ENCODE measurements at places on chromosomes 12 and 14. TPM values are rescaled to one million over a fixed set of nuclear protein-coding genes. Genes with fewer than 3 reads are reported as not detected.

DNA sequence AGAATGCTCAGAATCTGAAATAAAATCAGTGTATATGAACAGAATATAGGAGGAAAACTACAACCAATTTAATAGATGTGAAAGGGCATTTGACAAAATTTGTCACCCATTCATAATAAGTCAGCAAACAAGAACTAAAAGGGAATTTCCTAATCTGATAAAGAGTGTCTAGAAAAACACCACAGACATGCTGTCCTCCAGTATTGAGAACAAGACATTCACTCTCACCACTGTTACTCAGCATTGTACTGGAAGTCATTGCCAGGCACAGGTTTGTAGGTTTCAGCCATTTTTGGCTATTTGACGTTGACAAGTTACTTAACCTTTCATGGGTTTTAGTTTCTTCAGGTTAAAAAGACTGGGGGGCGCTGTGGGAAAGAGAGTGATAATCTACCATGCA is 13.2 kb downstream of the EIF2S1 start:
- no peak for DNase-seq

GRCh38 chr12:106739318-106739717 is 35.2 kb upstream of the RIC8B start:
- DNase-seq = no peak

GRCh38 chr14:49493557-49493956 is 92.6 kb downstream of the RPS29 start:
- no peak for DNase-seq

C14orf180 gene
- 0.14 TPM for total RNA-seq

GRCh38 chr12:68203460-68203875 is 22.1 kb downstream of the IL26 start:
- DNase-seq = no peak

- peak; percentile 62 for DNase-seq
Measured at GRCh38 chr12:53064613-53065436, 14.4 kb downstream of the SPRYD3 start.

SYCP3 gene
- total RNA-seq = 0.64 TPM

DNA sequence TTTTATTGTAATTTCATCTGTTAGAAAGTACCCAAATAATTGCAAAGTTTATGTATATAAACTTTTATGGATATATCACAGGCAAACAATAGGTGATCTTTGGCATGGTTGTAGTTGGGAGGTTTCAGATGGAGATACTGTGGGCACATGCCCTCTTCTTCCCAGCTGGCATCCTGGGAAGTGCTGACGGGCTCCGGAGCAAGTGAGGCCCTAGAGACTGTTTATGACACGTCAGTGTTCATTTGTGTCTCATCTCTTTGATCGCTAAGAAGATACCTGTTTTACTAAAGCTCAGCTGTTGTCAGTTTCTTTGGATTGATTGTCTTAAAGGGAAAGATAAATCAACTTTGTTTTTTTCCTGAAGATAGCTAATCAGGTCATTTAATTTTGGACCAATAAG is 287.6 kb downstream of the FBXL14 start:
- DNase-seq = no peak

GRIN2B gene
- total RNA-seq = 1.1 TPM

B4GALNT3 gene
- 14.0 TPM for total RNA-seq

DNA sequence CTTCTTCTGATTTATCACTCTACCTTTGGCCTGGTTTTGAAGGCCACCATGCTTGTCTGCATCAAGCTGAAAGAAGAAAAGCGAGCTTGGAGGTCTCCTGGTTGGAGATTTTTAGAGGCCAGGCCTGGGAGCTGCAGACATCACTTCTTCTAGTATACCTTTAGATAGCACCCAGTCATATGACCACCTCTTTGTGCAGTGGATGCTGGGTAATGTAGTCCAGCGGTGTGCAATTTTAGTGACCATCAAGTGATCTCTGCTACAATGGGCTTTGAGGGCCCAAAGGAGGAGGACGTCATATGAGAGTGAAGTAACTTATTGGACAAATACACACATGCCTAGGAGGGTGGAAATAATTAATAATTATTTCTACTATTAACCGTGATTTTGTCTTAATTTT is 15.2 kb upstream of the WNT5B start:
- no peak for DNase-seq

TMEM132C gene
- total RNA-seq = 0.64 TPM

SDR9C7 gene
- not detected for total RNA-seq

DNA sequence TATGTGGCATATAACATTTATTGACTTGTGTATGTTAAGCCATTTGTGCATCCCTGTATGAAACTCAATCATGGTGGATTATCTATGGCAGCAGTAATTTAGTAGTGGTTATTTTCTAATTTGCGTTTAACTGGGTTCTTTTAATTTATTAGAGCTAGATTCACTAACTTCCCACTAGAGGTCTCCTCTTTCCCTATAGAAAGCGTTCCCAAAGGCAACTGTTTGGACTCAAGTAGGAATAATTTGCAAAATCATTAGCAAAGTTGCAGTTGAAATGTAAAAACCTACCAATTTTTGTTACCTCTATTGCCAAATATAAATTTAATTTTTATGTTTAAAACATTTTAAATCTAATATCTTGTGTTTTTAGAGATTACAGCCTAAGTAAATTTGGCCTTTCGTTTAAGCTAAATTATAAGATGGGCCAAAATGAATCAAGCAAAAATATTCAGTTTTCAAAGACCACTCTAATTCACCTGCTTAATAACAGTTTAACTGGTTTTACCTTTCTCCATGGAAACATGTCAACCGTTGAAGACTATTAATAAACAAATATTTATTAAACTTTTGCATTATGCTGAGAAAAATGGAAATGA is 6.0 kb downstream of the DMAC2L start:
- no peak for DNase-seq

PRKAG1 gene
- 46.5 TPM for total RNA-seq

DNA sequence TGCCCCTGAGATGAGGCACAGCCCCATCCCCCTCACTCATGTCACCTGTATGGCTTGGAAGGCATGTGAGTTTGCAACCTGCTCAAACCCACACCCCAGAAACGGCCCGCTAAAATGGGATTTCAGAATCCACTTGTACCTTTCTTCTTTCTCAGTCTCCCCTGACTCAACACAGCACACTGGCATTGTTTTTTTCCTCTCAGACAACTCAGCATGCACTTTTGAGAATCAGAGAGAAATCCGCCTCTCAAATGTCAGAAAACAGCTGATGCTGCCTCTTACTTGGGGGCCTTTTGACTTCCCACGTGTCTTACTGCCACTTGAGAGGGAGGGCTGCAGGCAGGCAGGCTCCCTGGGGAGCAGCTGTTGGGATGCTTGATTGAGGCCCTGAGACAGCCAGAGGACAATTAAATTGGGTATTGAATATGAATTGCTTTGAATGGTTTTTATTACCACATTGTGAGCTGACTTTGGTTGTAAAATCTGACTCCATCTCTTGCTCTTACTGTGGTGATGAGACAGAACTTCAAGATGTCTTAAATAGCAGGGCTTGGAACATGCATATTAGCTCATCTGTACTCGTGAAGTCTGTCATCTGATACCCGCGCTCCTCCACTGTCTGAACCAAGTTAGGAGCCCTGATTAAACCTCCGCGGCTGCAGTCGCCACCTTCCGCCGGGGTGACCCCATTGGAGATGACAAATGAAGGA is 96.6 kb downstream of the APAF1 start:
- DNase-seq = no peak

DNA sequence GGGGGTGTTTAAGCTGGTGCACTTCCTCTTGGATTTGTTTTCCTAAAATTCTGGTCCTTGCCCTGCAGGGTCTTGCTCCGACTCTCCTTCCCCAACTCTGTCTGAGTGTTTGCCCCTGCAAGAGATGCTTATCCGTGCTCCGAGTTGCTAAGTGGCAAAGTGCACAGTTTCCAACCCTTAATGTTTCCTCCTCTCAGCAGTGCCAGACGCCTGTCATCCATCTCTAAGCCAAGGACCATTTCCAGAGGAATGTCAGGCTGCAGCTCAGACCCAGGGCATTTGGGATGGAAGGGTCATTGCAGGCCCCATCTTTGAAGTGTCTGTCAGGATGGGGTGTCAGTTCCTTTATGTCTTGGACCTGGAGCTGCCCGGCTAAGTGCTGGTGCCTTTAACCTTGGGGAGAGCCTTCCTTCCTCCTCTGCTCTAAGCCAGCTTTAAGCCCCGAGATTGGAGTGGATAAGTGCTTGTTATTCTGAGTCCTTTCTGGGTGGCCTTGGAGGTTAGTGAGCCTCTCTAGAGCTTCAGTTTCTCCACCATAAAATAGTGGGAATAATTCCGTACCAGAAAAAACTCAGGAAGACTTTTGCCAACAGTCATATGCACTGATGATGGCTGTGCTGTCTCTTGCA is 15.0 kb downstream of the WNT5B start:
- no peak for DNase-seq

DNA sequence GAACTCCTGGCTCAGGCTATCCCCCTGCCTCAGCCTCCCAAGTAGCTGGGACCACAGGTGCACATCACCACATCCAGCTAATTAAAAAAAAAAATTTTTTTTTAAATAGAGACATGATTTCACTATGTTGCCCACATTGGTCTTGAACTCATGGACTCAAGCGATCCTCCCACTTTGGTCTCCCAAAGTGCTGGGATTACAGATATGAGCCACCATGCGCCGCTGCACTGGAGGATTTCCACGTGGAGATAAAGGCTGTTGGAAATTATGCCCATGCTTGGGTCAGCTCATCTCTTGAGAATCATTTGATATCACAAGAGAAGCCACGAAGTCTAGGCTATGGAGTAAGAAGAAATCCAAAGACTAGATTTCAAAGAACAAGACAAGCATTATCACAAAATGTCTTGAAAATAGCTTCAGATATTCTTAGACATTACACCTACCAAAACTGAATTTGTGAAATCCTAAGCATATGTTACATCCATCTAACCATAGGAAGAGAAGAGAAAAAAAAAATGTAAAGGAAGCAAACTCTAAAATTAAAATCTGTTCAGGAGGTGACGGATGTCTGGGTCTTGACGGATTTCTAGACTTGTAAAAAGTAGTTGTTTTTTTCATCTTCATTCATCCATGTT is 99.1 kb downstream of the PTPN11 start:
- no peak for DNase-seq

DNA sequence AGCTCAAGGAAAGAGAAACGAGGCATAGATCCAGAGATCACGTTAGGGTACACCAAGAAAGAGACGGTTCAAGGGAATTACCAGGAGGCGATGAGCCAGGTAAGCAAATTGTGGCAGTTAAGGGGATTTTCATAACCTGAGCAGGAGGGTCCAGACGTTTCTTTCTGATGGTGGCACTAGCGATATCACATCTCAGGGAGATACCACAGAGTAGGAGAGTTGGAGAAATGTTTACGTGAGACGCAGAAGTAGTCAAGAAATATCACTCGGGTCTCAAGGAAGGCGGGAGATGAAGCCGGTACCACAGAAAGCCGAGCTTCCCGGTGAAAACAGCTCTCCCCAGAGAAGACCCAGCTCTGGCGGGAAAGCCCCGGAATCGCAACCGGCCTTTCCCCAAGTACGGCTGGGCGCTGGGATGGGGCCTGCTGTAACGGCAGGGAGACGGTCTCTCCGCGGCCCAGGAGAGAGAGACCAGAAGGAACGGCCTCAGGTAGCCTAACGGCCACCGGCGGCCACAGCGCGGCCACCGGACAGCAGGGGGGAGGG is 485 bp downstream of the SENP1 start:
- no peak for DNase-seq

DNA sequence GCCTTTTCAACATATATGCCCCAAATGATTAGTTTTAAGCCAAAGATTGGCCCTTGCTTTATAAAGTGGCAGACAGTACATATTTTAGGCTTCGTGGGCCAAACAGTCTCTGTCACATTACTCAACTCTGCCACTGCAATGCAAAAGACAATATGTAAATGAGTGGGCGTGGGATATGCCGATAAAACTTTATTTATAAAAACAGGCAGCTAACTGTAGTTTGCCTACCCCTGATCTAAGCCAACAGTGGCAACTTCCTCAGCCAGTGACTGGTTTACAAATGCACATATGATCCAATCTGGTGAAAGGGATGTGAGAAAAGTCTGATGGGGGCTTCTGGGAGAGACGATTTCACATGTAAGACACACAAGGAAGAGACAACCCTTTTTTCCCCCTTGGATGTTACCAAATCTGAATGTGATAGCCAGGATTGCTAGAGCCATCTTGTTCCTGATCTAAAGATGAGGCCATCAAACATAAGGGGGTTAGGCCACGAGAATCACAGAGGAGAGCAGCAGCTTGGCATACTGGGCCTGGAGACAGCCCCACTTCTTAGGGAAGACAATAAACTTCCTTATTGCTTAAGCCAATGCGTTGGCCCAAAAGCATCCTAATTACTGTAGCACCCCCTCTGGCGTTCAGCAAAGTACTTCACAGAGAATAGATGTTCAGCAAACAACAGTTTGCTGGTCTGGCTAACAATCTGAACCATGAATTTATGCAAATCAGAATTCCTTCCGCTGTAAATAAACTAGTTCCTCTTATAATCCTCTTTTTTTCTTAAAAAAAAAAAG is 75.2 kb upstream of the TMCC3 start:
- no peak for DNase-seq

DNA sequence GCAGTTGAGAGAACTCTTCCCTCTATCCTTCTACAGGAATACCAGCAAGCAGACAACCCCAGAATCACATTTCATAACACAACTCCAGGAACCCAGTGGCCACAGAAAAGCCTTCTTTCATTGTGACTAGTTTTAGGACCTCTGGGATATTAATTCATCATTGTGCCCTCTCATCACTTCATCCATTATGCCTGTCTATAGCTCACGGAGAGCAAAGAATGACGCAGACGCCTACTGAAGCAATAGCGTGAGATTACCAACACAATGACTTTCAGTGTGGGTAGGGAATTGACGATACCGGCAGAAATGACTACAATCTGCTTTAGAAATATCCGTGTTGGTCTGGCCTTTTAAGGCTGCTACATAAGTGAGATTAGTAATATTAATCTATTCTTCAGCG is 158.1 kb upstream of the FOXG1 start:
- DNase-seq = no peak

GRCh38 chr12:68327896-68328295 is 4.3 kb downstream of the MDM1 start:
- no peak for DNase-seq

DNA sequence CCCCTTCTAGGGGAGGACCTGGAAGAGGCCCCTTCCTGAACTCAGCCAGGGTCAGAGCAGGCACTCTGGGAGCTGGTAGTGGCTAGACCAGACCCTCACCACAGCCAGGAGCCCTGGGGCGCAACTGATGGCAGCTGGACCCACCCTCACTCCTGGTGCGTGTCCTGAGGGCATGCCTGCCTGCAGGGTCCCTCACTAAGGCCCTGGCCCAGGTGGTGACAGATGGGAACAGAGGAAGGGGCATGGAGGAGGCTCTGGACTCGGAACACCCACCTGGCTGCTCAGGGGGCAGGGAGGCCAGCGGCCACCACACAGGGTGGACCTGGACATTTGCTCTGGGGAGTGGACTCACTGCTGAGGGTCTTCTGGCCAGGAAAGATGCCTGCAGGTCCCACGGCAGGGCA is 342.2 kb upstream of the SFSWAP start:
- peak; percentile 40 for DNase-seq

GRCh38 chr14:72801836-72802587 is 91.9 kb downstream of the DPF3 start:
- no peak for DNase-seq

DBX2 gene
- total RNA-seq = not detected

Data from upper lobe of right lung (tissue), 1 donor.